ENCODE measurements at places on chromosomes 5 and 9.

GRCh38 chr9:69332067-69332685, 7.2 kb downstream of the ENTREP1 start:
- DNase-seq: no peak

GRCh38 chr5:173970878-173971650, 17.9 kb upstream of the C5orf47 start:
- DNase-seq: no peak

GRCh38 chr9:75181750-75182149, 93.4 kb downstream of the OSTF1 start:
- DNase-seq: no peak

DNA sequence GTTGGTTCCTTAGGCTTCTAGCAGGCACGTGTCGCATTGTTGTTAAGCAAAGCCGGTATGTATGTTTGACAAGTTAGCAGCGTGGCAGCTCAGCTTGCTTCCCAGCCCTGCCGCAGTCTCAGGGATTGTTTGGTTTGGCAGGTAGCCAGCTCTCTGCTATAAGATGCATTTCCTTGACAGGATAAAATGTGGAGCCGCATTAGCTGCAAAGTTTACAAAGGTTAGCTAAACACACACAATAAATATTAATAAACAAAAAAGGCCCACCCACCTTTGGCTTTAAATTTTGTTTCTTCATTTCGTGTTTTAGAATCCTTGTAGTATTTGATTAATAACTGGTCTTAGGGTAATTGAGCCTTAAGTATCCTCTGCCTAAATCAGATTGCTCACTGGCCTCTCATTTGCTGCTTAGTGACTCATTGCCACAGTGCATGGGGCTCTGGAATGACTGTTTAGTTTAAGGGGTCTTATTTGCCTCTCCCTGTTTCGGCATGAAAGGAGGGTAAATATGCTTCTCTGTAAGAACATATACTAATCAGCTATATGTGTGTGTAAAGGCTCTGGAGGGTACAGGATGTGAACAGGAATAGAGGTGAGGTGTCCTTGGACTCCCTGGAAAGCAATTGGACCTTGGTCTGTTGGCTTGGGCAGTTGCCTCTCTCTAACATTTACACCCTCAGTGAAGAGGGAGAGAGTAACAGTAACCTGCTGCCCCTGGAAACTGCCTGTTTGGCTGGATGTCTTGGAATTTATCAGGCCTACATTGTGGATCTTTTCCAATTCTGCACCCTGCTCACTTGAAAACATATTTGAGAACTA, 122.0 kb downstream of the GDNF start:
- peak; percentile 51 for DNase-seq

DNA sequence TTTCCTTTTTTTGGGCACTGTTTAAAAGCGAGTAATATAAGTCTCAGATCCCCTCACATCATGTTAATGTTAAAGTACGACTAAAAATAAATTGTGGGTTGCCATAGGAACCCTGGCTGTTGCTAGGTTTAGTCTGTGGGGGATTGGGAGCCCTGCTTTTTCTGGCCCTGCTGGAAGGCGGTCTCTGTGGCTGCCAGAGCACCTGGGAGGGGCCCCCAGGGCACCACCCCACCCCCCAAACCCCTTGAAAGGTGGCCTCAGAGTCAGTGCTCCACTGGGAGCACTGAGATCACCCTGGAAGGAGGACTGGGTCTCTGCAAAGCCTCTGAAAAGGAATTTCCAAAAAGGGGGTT, 66.2 kb upstream of the NEURL1B start:
- DNase-seq: peak; percentile 73

DNA sequence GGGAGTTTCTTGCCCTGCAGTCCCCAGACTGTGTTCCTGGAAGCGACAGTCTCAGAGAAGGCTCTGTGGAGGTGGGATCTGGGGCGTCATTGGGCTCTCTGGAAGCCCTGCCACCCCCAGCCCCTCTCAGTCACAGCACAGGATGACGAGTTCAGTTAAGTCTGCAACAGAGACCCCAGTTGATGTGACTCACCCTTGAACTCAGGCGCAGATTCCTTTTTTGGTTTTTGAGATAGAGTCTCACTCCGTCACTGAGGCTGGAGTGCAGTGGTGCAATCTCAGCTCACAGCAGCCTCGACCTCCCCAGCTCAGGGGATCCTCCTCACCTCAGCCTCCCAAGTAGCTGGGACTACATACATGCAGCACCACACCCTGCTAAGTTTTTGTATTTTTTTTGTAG, 8.3 kb downstream of the HRH2 start:
- DNase-seq: no peak
